Peyer's patch (tissue), 4 donors: ENCODE measurements at places on chromosomes 2 and 18. TPM values are rescaled to one million over a fixed set of nuclear protein-coding genes. Genes with fewer than 3 reads are reported as not detected.
A peak's percentile ranks its signal among the peaks of the same experiment; 100 is the strongest.

GRCh38 chr2:176106581-176107539 is at the start of gene HOXD11:
Gene HOXD11 (plus strand): TSS chr2:176107280. CDS start chr2:176107356, 76 bp downstream.
- peak within 1 kb of the TSS; percentile 28 for H3K4me3 ChIP-seq
- no peaks in the 10 kb centered on the region for H3K4me1 ChIP-seq
- H3K27me3 ChIP-seq = peaks cover 87% of the 10 kb centered on the region
- H3K36me3 ChIP-seq = no peaks in the 10 kb centered on the region

DNA sequence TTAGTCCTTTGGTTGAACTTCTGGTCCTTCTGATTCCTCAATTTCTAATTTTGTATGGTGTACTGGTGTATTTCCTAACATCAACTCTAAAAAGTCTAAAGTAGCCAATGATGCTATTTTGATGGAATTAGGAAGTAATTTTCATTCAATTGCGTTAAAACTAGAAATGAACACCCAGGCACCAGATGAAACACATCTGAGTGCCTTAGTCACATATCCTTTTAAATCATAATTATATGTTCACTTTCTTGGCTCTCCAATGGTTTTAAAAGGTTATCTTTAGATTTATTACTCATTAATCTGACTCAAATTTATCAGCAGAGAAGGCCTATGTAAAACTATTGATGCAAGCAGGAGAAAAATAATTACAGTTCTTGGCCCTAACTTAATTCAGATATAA is 119.7 kb downstream of the GAREM1 start:
- DNase-seq = no peak
- no peak overlapping the region for H3K4me3 ChIP-seq
- no peaks in the 10 kb centered on the region for H3K27me3 ChIP-seq
- no peaks in the 10 kb centered on the region for H3K4me1 ChIP-seq
- no peaks in the 10 kb centered on the region for H3K36me3 ChIP-seq
- peak overlapping the region; percentile 22 for H3K27ac ChIP-seq

DNA sequence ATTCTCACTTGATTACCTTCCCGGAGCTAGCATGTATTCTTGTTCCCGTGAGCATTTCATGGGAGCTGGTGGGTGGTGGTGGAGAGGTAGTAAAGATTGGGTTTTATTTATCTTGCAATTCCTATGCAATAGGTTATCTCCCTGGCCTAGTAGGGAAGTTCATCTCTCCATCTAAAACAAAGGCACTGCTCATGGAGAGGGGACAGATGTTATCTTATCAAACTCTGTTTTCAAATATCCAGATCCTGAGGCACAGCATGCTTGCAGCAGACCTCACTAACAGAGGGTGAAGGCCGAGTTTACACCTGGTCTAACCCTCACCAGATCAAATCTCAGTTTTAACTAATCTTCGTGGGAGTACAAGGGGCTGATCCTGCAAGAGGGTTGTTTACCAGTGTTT is 98.9 kb downstream of the CYRIA start:
- DNase-seq = no peak
- peaks cover 7% of the 10 kb centered on the region for H3K36me3 ChIP-seq
- H3K27me3 ChIP-seq = no peaks in the 10 kb centered on the region
- H3K4me1 ChIP-seq = no peaks in the 10 kb centered on the region

GRCh38 chr2:176501617-176502016 is 232.4 kb downstream of the MTX2 start:
- no peaks in the 10 kb centered on the region for H3K36me3 ChIP-seq
- H3K4me3 ChIP-seq = no peak overlapping the region
- no peaks in the 10 kb centered on the region for H3K27me3 ChIP-seq
- no peak overlapping the region for H3K27ac ChIP-seq
- no peak for DNase-seq
- no peaks in the 10 kb centered on the region for H3K4me1 ChIP-seq

DNA sequence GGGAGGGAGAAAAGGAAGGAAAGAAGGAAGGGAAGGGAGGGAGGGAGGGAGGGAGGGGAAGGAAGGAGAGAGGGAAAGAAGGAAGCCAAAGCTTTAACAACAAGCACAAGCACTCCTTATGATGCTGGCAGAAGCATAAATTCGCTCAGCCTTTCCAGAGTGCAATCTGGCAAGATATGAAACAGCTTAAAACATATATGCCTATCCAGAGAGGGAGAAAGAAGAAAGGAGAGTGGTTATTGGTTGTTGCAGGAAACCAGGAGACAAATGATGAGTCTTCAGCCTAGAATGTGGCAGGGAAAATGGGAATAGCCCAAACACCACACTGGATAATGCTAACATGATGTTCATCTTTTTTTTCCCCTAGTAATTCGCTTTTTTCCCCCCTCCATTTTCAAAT is 64.0 kb downstream of the STPG4 start:
- H3K4me1 ChIP-seq = no peaks in the 10 kb centered on the region
- no peaks in the 10 kb centered on the region for H3K36me3 ChIP-seq
- no peak overlapping the region for H3K27ac ChIP-seq
- no peak overlapping the region for H3K4me3 ChIP-seq

PPP1CB gene
- total RNA-seq = 200 TPM

DNA sequence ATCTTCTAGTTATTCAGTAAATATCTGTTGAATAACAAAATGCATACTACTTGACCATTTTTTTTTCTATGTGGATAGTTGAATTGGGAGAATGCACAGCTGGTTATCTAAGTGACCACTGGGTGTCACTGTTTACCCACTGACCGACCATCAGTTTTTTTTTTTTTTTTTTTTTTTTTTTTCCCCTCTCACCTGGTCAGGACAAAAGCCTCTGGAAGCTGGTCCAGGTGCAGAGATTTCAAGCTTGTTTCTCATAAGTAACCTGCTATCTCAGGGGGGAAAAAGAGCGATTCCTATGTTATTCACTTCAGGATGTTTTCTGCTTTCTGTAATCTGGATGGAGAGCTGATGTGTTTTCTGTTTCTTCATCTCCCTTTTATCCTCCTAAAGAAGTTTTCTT is 256.0 kb downstream of the DCDC2C start:
- no peak overlapping the region for H3K4me3 ChIP-seq
- H3K4me1 ChIP-seq = no peaks in the 10 kb centered on the region
- no peaks in the 10 kb centered on the region for H3K36me3 ChIP-seq
- no peak for DNase-seq
- H3K27me3 ChIP-seq = no peaks in the 10 kb centered on the region

- DNase-seq = no peak
- no peaks in the 10 kb centered on the region for H3K27me3 ChIP-seq
- no peak overlapping the region for H3K4me3 ChIP-seq
- peaks cover 6% of the 10 kb centered on the region for H3K4me1 ChIP-seq
- no peaks in the 10 kb centered on the region for H3K36me3 ChIP-seq
Measured at GRCh38 chr2:197513915-197514314, 2.0 kb upstream of the MOB4 start.

DNA sequence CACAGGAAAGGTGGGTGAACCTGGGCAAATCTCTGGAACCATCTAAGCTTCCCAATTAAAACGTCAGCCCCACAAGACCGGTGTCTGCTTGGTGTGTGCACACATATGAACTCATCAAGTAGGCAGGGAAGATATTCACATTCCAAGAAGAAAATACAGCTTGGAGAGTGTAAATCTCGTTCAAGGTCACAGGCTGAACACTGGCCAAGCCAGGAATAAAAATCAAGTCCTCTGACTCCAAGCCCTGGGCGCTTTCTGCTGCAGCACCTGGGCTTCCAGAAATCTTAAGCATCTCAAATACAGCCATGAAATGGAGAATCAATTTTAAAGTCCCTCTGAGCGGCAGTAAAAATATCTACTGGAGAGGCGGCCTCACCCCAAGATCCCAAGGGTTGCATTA is 150.9 kb downstream of the TWIST2 start:
- no peaks in the 10 kb centered on the region for H3K36me3 ChIP-seq
- no peak overlapping the region for H3K4me3 ChIP-seq
- no peaks in the 10 kb centered on the region for H3K4me1 ChIP-seq

COL6A3 gene
- total RNA-seq = 67.7 TPM

DNA sequence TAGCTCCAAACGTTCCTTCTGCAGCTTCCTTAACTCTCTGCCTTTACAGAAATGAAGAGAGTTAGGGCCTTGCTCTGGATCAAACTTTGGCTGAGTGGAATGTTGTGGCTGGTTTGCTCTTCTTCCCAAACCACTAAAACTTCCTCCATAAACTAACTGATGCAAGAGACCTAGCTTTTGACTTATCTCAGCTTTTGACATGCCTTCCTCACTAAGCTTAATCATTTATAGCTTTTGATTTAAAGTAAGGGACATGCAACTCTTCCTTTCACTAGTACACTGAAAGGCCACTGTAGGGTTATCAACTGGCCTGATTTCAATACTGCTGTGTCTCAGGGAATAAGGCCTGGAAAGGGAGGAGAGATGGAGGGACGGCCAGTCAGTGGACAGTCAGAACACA is 8.3 kb downstream of the PXDN start:
- H3K4me1 ChIP-seq = peaks cover 16% of the 10 kb centered on the region
- DNase-seq = no peak
- no peak overlapping the region for H3K4me3 ChIP-seq
- no peaks in the 10 kb centered on the region for H3K27me3 ChIP-seq
- H3K36me3 ChIP-seq = no peaks in the 10 kb centered on the region

DNA sequence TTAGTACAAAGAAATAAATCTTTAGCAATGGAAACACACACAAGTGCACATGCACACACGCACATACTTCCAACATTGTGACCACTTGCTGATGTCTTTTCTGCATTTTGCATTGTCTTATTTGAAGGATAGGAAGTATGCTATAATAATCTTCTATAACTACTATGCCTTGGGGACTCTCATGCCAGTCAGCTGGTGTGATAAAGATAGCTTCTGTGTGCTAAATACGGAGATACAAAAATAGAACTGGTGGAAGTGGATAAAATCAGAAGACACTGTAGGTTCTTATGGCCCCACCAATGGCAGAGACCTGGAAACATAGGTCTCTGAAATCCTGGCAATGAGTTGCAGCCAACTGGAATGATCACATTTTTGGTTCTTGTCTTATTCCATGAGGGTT is 31.5 kb upstream of the RASGRP3 start:
- DNase-seq = no peak
- no peaks in the 10 kb centered on the region for H3K27me3 ChIP-seq
- H3K27ac ChIP-seq = no peak overlapping the region
- no peaks in the 10 kb centered on the region for H3K4me1 ChIP-seq
- H3K4me3 ChIP-seq = no peak overlapping the region

DNA sequence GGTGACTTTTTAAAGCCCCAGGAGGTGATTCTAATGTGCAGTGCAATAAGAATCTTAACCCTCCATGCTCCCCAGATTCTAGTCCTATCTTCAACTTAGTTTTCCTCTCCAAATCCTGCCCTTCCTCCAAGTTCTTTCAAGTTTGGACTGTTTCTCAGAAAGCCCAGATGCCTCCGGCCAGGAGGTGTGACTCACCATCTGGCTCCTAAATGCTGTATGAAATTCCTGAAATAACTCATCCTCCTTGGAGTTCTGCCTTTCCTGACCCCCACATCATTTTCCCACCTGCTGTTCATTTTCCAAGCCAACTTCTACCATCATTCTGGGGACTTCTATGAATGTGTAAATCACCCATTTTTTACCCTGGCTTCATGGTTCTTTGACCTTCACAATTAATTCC is 118.2 kb upstream of the NOL4 start:
- no peaks in the 10 kb centered on the region for H3K36me3 ChIP-seq
- no peaks in the 10 kb centered on the region for H3K4me1 ChIP-seq
- H3K27me3 ChIP-seq = no peaks in the 10 kb centered on the region
- H3K27ac ChIP-seq = no peak overlapping the region
- DNase-seq = no peak

- H3K27me3 ChIP-seq = no peaks in the 10 kb centered on the region
- no peak overlapping the region for H3K4me3 ChIP-seq
- no peaks in the 10 kb centered on the region for H3K4me1 ChIP-seq
- no peak overlapping the region for H3K27ac ChIP-seq
Measured at GRCh38 chr2:17901246-17901645, 22.8 kb downstream of the KCNS3 start.

- DNase-seq = no peak
- peaks cover 15% of the 10 kb centered on the region for H3K36me3 ChIP-seq
- no peaks in the 10 kb centered on the region for H3K4me1 ChIP-seq
Measured at GRCh38 chr18:5466256-5466655, 77.5 kb downstream of the EPB41L3 start.

DNA sequence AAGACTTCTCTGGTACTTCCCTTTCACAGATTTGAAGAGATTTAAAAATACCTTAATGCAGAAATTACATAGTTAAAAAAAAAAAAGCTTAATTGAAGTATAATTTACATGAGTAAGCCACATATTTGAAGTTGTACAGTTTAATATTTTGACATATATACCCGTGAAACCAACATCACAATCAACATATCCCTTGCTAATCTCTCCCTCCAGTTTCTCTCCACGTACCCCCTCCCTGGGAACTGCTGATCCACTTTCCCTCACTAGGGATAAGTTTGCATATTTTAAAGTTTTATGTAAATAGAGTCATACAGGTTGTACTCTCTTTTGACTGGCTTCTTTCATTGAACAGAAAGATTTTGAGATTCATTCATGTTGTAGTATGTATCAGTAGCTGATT is 22.4 kb downstream of the EMILIN2 start:
- no peak for DNase-seq
- no peak overlapping the region for H3K27ac ChIP-seq
- no peaks in the 10 kb centered on the region for H3K36me3 ChIP-seq
- H3K27me3 ChIP-seq = no peaks in the 10 kb centered on the region

DSC1 gene
- total RNA-seq = not detected

KCNS3 gene
- 14.0 TPM for total RNA-seq

CXCR1 gene
- not detected for total RNA-seq

ST8SIA3 gene
- total RNA-seq = 0.13 TPM

DNA sequence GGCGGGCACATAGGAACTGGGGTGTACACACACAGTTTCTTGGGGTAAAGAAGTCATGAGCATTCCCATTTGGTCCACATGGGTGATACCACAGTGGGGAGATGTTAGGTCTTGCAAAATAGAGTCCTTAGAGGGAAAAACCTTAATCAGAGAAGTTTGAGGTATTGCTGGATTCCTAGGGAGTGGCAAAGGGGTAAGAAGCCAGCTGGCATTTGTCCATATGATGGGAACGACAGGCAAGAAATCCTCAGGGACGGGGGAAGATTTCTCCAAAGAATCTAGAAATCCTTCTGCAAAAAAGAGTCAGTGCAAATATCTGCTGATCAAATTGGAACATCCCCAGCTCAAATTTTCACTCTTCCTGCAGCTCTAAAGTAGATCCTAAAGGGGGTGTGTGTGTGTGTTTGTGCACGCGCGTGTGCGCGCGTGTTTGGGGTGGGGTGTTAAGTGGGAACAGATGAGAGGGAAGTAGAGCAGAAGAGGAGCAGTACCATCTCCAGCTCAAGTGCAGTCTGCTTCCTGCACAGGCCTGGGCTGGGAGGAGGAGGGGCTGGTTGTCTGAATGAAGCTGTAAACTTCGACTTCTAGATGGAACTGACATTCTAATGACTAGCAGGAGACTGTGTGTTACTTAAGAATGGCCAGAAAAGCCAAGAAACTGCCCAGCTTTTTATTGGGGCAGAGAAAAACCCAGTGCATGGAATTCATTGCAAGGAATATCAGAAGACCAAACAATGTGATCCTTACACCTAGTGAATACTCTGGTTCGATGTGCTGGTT is 168.0 kb downstream of the SPP2 start:
- H3K27ac ChIP-seq = no peak overlapping the region
- H3K4me1 ChIP-seq = no peaks in the 10 kb centered on the region
- H3K36me3 ChIP-seq = no peaks in the 10 kb centered on the region
- H3K27me3 ChIP-seq = no peaks in the 10 kb centered on the region

GRCh38 chr2:43948370-43948769 is 47.4 kb downstream of the LRPPRC start:
- H3K36me3 ChIP-seq = peaks cover 61% of the 10 kb centered on the region
- H3K27ac ChIP-seq = no peak overlapping the region
- H3K4me1 ChIP-seq = no peaks in the 10 kb centered on the region
- no peak overlapping the region for H3K4me3 ChIP-seq

ATOH8 gene
- total RNA-seq = 5.3 TPM

FANCL gene
- total RNA-seq = 40.1 TPM
